ENCODE measurements at places on chromosomes 6 and 20.

DNA sequence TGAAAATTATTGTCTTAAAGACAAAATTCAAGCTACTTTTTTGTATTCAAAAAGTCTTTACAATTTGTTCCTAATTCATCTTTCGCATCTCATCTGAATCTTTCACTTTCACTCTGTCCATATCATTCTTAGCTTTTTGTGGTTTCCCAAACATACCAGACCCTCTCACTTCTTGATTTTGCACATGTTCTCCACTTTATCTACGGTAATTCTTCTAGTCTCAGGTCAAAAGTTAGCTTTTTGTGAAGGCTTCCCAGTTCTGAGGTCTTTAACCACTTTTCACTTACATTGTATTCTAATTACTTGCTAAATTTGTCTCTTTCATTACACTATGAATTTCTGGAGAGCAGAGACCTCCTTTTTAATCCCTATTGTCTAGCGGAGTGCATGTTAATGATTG, 34.6 kb upstream of the EPHA7 start:
- no peak for DNase-seq

DNA sequence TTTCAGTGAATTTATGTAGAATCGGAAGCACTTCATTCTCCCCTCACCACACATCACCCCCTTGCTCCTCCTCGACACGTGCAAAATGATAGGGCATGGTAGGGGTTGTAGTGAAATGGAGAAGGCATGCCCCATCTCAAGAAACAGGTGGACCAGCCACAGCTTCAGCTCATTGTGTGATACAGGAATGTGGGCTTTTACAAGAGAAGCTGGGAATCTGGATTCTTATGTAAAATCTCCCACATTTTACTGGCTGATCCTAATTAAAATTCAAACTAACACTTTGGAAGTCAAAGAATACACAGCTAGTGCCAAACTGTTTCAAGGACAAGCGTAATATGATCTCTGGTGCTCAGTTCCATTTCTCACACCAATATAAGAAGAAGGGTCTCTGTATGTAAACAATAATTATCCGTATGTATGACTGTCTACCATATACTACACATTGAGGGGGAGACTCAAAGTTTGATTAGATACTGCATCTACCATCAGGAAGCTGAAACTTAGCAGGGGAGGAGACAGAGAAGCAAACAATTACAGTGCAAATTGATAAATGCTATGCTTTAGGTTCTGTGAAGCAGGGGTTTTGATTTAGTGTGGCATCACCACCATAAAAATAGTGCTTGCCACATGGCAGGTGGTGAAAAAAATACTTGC, 24.3 kb upstream of the KIAA0408 start:
- DNase-seq, result no peak

DNA sequence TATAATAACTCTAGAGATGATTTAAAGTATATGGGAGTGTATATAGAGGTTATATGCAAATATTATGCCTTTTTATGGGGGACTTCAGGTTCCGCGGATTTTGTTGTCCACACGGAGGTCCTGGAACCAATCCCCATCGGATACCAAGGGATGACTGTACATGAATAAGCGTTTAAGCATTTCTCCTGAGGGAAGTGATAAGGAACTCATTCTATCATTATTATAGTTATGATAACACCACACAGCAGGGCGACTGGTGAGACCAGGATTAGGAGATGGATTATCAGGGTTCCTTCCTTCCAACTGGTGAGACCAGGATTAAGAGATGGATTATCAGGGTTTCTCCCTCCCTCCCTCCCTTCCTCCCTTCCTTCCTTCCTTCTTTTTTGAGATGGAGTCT, 6.6 kb downstream of the ECI2 start:
- no peak for DNase-seq

GRCh38 chr6:14464055-14464454, 346.5 kb downstream of the CD83 start:
- DNase-seq, result no peak

GRCh38 chr6:167572841-167573271, 248.0 kb downstream of the TTLL2 start:
- no peak for DNase-seq

DNA sequence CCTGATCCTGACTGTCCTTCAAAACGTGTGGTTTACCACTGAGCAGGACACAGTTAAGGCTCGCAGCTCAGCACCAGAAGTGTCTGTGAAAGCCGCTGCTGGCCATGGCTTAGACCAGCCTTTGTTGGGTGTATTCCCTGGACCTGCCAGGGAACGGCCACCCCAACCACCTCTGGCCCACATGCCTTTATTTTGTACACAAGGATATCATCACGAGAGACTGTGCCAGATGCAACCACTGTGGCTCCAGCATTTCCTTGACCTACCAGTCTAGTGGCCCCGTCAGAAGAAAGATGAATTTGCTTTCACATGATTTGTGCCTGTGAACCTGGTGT, 49.2 kb upstream of the FOXQ1 start:
- DNase-seq, result no peak

DNA sequence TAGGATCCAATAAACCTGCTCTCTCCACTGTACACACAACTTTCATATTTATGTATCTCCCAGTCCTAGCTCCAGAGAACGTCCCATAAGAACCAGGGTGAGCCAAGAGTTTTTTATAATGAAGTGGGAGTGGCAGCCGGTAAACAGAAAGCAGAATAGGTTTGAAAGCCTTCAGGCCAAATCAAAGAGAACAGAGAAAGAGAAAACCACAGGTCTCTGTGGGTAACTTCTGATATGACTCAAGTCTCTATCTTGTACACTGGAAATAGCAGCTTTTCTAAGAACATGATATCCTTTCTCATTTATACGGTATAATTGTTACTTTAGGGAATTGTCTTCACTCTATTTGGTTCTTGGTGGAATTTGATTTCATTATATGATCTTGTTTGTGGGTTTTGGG, 273.6 kb downstream of the PACRG start:
- no peak for DNase-seq

DNA sequence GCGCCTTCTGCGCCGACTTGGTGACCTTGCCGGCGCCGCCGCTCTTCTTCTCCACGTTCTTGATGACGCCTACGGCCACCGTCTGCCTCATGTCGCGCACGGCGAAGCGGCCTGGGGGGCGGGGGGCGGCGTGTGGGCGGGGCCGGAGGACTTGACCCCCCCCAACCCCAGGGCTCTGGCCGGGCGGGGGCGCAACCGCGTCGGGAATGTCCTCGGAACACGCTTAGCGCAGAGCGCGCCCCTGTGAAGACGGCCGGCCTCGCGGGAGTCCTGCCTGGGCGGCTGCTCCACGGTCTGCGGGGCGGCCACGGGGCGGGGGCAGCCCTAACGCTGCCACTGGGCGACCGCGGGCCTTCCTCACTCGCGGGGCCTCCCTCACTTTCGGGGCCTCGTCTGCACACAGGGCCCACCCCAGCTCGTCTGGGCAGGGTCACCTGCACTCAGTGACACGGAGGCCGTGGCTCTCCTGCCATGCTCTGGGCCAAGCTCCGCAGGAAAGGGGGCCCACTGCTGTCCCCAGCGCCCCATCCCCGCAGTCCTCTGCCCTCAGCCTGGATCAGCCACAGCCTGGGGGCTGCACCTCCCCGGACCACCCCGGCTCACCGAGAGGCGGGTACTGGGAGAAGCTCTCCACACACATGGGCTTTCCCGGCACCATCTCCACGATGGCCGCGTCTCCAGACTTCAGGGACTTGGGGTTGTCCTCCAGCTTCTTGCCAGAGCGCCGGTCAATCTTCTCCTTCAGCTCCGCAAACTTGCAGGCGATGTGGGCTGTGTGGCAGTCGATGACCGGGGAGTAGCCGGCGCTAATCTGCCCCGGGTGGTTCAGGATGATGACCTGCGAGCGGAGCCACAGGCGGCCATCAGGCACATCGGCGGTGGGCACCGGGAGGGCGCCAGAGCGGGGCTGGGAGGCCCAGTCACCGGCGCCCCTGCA, 10.3 kb downstream of the EEF1A2 start:
- no peak for DNase-seq

- DNase-seq, result no peak
These were observed 19.8 kb upstream of the LRFN2 start for GRCh38 chr6:40606981-40607380.

- DNase-seq, result no peak
These were observed 131.2 kb upstream of the BTN3A2 start for GRCh38 chr6:26233649-26234420.

- no peak for DNase-seq
These were observed 110.2 kb downstream of the LAMA2 start for GRCh38 chr6:128993166-128993565.

- DNase-seq, result no peak
These were observed 126.4 kb downstream of the MMUT start for GRCh38 chr6:49336514-49337131.

GRCh38 chr6:113315165-113315564, 542.0 kb upstream of the MARCKS start:
- DNase-seq, result no peak

- no peak for DNase-seq
These were observed 14.4 kb upstream of the MAS1L start for GRCh38 chr6:29502181-29502580.

DNA sequence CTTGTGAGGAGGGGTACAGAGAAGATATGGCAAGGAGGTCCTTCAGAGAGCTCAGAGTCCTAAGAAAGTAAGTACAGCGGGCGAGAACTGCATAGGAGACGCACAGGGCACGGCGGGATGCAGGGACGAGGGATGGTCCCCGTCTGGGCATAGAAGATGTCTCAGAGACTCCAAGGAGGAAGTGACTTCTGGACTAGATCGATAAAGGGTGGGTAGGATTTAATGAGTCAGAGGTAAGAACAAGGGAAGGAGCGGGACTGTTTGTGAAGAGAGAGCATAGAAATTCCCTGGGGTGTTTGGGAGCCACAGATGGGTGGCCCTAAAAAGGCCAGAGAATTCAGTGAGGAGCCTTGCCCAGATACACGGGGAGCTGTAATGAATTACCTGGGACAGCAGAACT, 69.1 kb downstream of the FAM120B start:
- DNase-seq, result no peak

DNA sequence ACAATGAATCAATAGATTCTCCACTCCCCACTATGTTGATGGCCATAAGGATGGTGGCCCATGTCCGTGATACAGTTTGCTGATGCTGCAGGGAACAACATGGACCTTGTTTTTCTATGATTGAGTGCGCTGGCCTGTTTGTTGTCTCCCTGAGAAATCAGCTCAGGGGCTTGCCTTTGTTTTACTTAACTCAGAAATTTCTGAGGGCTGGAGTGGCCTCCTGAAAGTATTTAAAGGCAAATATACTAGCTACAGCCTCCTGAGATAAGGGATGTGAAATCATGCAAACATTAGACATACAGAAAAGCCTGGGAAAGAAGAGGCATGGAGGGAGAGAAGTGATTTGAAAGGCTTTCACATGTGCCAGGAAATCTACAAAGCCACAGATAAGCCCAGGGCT, 170.3 kb upstream of the FLRT3 start:
- no peak for DNase-seq

DNA sequence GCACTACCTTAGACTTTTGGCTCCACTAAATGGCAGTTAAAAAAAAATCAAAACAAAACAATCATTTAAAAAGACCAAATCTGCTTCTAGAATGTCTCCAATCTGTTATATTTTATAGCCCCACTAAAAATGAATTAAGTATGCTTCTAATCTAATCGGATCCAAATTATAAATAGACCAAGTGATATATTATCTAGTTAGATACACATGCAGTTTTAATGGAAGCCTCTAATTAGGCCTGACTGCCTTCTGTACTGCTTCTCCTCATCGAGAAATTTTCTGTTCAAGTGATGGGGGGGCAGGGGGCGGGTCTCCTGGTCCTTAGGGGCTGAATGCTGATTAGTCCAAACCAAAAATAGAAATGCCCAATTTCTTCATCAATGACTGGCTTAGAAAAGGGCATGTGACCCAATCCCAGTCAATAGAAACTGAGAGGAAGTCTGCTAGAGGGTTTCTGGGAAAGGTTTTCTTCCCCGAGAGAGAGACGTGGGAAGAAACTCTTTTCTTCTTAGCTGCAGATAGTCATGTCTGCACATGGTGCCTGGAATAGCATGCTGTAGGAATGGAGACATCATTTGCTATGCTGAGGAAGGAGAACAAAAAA, 6.9 kb downstream of the SESN1 start:
- DNase-seq, result peak; percentile 46

Measured in NCI-H2081 (cell line).